ENCODE measurements at places on chromosomes 2 and 18.

- no peak for DNase-seq
- H3K27me3 ChIP-seq: no peaks in the 10 kb centered on the region
- no peak overlapping the region for H3K27ac ChIP-seq
- H3K4me3 ChIP-seq: no peak overlapping the region
- H3K36me3 ChIP-seq: no peaks in the 10 kb centered on the region
Measured at GRCh38 chr2:191152482-191153240, 1.9 kb upstream of the STAT4 start.

DNA sequence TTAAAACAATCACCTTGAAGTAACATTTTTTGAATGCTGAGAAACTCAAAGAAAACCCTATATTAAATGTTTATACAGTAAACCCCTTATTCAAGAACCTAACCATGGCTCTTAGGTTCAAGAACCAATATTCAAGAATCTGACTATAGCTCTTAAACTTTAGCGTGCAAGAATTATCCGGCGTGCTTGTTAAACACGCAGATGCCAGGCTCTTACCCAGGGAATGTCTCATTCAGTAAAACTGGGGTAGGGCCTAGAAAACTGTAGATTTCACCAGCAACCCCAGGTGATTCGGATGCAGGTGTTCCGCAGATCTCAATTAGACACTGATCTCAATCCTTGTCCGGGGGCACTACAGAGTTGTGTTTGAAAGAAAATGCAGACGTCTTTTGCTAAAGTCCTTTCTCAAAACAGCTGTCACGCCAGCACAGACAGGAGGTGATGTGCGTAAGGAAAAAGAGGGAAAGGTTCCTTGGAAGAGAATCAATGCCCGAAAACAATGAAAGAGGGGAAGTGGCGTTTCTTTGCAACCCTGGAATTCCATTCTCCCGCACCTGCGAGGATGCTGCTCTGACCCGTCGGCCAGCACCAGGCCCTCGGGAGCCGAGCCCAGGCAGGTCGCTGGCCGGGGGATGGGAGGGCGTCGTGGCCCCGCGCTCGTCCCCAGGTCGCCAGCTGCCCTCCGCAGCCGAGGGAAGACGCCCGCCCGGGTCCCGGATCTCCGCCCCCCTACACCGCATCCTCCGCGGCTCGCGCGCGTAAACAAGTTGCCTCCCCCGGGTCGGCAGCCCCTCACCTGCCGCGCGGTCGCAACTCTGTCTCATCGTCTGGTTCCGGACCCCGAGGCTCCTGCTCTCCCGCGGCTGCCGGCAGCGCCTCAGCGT, 851 bp downstream of the EIF2AK3 start:
- peak overlapping the region; percentile 99 for H3K27ac ChIP-seq
- peaks cover 38% of the 10 kb centered on the region for H3K4me1 ChIP-seq
- peak; percentile 41 for DNase-seq
- H3K27me3 ChIP-seq: no peaks in the 10 kb centered on the region

DNA sequence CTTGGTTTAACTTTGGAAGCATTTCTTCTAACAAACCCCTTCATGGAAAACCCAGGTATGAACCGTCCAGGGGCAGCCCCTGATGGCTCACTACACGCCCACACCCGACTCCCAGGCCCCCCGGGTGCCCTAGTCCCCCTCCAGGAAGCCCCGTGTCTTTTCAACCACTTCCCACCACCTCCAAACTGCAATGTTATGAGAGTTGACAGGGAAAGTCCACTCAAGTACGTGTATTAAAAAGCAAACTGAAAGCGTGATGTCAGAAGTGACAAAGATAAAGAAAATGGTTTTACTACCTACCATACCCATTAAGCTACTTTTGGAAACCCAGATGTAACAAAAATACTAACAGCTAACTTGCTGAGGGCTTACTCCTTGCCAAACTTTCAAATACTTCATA, 51.5 kb downstream of the L3MBTL4 start:
- H3K4me1 ChIP-seq: peaks cover 16% of the 10 kb centered on the region
- H3K27ac ChIP-seq: no peak overlapping the region

DNA sequence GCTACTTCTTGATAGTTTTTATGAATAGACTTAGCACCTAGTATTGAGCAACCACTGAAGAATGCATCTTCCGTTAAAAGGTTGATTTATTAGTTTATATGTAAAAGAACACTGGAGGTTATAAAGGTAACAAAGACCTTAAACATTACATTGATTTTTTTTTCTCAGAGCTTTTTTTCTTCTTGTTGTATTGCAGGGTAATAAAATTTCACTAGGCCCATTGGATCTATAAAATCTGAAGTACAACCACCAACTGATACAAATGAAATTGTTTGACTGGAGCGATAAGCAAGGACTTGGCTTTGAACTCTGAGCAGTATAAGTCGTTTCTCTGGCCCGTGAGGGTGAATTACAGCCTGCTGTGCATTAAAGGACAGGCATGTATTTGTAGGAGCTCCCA, 344.0 kb downstream of the LRRTM1 start:
- H3K27ac ChIP-seq: no peak overlapping the region
- no peaks in the 10 kb centered on the region for H3K4me1 ChIP-seq
- H3K27me3 ChIP-seq: no peaks in the 10 kb centered on the region

DNA sequence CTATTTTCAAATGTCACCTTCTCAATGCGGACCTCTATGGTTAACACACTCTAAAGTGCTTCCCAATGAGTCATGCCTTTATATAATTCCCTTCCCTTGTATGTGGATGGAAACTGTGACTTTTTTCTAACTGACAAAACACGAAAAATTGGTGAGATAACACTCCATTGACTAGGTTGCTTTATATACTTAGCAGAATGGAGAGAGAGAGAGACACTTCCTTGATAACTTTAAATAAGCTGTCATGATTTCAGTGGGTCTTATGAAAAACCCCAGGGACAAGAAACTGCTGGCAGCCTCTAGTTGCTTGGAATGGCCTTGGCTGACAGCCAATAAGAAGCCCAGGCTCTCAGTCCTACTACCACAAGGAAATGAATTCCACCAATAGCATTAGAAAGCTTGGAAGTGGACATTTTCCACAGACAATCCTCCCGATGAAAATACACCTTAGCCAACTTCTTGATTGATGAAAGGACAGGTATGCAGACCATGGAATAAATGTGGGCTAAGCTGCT, 322.2 kb downstream of the ZNF804A start:
- H3K27me3 ChIP-seq: no peaks in the 10 kb centered on the region
- DNase-seq: no peak
- no peak overlapping the region for H3K27ac ChIP-seq
- H3K4me1 ChIP-seq: no peaks in the 10 kb centered on the region
- no peak overlapping the region for H3K4me3 ChIP-seq
- no peaks in the 10 kb centered on the region for H3K36me3 ChIP-seq

GRCh38 chr2:217878915-217879590, 123.7 kb downstream of the TNS1 start:
- H3K36me3 ChIP-seq: peaks cover 43% of the 10 kb centered on the region
- H3K4me3 ChIP-seq: no peak overlapping the region
- H3K27me3 ChIP-seq: no peaks in the 10 kb centered on the region
- peak; percentile 46 for DNase-seq
- H3K4me1 ChIP-seq: peaks cover 21% of the 10 kb centered on the region
- H3K27ac ChIP-seq: peak overlapping the region; percentile 77

Measured in thyroid gland (tissue), 4 donors.